ENCODE measurements at places on chromosomes 5 and 9. TPM values are rescaled to one million over a fixed set of nuclear protein-coding genes. Genes with fewer than 3 reads are reported as not detected.

The CYLC2 gene
- not detected for total RNA-seq

The TNFSF8 gene
- total RNA-seq: 1.9 TPM

The CCL27 gene
- 0.55 TPM for total RNA-seq

The APBA1 gene
- 4.6 TPM for total RNA-seq

The GFI1B gene
- 1.0 TPM for total RNA-seq

The C9orf152 gene
- total RNA-seq: 12.4 TPM

GRCh38 chr9:138073408-138073807 is 195.8 kb downstream of the CACNA1B start:
- H3K4me3 ChIP-seq: no peak overlapping the region
- H3K27ac ChIP-seq: no peak overlapping the region
- no peaks in the 10 kb centered on the region for H3K36me3 ChIP-seq
- H3K4me1 ChIP-seq: peaks cover 3% of the 10 kb centered on the region
- no peaks in the 10 kb centered on the region for H3K27me3 ChIP-seq
- no peak for DNase-seq

GRCh38 chr5:78280261-78280660 is 14.2 kb downstream of the AP3B1 start:
- H3K27me3 ChIP-seq: no peaks in the 10 kb centered on the region
- DNase-seq: no peak
- H3K4me3 ChIP-seq: no peak overlapping the region
- H3K4me1 ChIP-seq: no peaks in the 10 kb centered on the region

DNA sequence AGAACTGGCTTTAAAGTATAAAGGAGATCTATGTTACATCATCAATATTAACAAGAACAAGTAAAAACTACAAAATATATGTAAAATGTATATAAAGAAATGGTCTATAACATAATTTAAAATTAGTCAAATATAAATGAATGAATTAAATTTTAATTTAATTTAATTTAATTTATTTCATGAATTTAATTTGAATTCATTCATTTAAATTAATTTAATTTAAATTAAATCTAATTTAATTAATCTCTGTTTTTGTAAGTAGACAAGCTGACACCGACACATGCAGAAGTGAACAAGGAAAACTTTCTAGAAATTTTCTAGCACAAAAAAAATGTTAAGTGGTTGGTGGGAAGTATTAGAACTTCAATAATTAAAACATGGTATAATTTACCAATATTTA is 10.8 kb upstream of the PRDM9 start:
- H3K27ac ChIP-seq: no peak overlapping the region
- H3K36me3 ChIP-seq: no peaks in the 10 kb centered on the region
- H3K4me3 ChIP-seq: no peak overlapping the region
- no peak for DNase-seq
- H3K27me3 ChIP-seq: no peaks in the 10 kb centered on the region
- no peaks in the 10 kb centered on the region for H3K4me1 ChIP-seq

GRCh38 chr5:52748590-52748989 is 39.1 kb upstream of the ITGA1 start:
- H3K4me1 ChIP-seq: peaks cover 7% of the 10 kb centered on the region
- H3K27me3 ChIP-seq: no peaks in the 10 kb centered on the region
- no peak for DNase-seq
- H3K27ac ChIP-seq: no peak overlapping the region
- no peak overlapping the region for H3K4me3 ChIP-seq
